ENCODE measurements at places on chromosomes 7 and 10.
A peak's percentile ranks its signal among the peaks of the same experiment; 100 is the strongest.

- no peak for DNase-seq
Observed at GRCh38 chr7:24722386-24723177, 34.7 kb downstream of the GSDME start.

- peak; percentile 41 for DNase-seq
Observed at GRCh38 chr10:4663162-4663992, 162.6 kb upstream of the AKR1E2 start.

DNA sequence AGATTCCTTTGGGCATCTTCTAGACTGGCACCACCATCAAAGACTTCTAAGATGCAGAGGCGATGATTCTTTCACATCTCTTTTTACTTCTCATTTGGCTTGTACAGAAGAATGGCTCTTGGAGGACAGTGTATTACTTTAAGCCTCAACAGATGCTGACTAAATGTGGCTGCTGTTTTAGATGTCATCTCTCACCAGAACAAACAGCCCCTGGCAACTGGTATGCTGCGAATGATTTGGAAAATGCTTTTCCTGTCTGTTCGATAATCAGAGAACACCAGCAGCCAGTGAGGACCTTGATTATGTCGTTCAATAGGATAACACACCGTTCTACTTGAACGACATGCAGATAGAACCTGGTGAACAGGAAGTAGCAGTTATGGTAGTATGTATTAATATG, 131.8 kb downstream of the RNF216 start:
- DNase-seq, result no peak

DNA sequence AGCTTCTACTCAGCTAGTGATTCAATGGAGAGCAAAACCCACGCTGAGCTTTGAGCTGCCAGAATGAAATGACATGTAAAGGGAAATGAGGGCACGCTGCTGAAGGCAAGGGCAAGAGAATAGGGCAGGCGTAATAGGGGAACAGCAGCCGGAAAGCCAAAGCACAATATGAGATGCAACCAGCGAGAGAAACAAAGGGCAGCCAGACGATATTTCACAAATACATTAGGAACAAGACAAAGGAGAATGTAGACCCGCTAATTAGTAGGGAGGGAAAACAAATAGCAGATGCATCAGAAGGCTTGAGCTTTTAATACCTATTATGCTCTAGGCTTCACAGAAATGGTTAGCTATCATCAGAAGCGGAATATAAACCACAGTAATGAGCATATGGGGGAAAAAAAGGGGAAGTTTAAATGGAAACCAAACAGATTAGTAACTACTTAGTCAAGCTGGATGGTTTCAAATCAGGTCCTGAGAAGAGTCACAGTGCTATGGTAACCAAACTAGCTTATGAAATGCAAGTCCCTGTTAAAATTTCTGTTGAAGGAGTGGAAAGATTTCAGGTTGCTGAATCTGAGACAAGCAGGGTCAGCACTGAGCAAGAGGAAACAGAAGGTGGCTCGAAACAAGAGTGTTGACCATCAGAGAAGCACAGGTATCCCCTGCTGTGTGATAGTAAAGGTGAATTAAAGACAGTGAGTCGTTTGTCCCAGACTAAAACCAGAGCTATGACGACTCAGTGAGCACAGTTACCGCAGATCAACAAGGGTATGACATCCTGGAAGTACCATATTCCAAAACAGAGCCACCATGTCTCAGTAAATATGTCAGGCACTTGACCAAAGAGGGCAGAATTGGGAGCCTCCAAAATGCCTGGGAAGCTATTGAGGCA, 496.9 kb upstream of the CELF2 start:
- DNase-seq, result no peak

- DNase-seq, result no peak
Observed at GRCh38 chr10:120505056-120505455, 48.0 kb downstream of the PLPP4 start.
